HuH-7 (cell line): ENCODE measurements at places on chromosomes 6 and 20.

- no peak for DNase-seq
Observed at GRCh38 chr6:135196739-135197510, 15.8 kb downstream of the MYB start.

- DNase-seq, result no peak
Observed at GRCh38 chr20:25055711-25056495, 2.0 kb downstream of the ACSS1 start.

DNA sequence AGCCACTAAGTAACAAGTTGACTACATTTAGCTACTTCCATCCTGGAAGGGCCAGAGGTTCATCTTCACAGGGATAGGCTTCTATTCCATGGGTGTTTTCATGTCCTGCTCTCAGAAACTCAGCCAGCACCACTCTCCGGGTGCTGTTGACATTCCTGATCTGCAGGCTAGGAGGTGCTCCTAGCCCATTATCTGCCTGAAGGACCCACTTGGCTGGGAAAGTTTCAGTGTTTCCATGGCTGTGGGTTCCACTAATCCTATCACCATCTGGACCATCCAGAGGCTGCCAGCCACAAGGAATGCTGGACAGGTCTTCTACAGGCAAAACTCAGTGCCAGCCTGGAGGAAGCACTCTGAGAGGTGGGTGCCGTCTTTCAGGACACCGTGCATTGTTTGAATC, 45.2 kb downstream of the HLA-G start:
- DNase-seq, result no peak

GRCh38 chr6:137813308-137813970, 53.6 kb upstream of the TNFAIP3 start:
- no peak for DNase-seq

DNA sequence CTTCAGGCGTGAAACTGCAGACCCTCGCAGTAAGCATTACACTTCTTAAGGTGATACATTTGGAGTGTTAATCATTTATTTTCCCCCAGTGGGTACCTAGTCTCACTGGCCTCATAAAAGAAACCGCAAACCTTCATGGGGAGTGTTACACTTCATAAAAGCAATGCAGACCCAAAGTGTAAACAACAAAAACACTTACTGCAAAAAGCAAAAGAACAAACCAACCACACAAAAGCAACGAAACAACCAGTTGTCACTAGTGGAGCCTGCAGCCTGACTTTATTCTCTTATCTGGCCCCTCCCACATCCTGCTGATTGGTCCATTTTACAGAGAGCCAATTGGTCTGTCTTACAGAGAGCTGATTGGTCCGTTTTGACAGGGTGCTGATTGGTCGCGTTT, 23.8 kb downstream of the LY86 start:
- DNase-seq, result no peak

- DNase-seq, result no peak
Observed at GRCh38 chr6:4486568-4487315, 289.5 kb upstream of the CDYL start.

DNA sequence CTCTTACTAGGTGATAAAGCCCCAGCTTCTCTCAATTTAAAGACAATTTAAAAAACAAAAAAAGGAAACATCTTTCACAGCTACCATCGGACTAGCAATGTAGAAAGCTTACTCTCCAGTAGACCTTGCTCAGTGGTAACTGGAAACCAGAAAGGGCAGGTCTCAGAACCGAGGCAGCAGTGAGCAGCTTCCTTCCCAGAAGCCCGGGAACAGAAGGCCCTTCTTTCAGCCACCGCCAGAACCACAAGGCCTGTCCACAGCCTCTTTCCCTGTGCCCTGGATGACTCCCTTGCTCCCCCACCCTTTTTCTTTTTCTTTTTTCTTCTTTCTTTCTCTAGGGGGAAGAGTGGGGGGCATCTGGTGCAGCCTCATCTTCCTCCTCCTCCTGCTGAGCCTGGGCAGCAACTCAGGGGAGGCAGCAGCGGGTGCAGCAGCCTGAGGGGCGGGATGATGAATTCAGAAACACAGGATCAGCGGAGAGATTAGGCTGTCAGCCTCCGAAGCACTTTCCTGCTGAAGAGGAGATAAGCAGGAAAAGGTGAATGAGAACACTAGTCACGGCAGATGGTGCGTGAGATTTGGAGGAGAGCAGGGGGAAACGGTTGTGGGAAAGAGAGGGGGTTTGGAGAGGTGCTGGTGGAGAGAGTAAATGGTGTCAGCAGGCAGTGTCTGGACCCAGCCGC, 158.5 kb downstream of the ID4 start:
- no peak for DNase-seq
